ENCODE measurements at places on chromosomes 11 and 22.

GRCh38 chr22:25370322-25370721 lies 150.9 kb downstream of the CRYBB2 start:
- DNase-seq, result no peak

DNA sequence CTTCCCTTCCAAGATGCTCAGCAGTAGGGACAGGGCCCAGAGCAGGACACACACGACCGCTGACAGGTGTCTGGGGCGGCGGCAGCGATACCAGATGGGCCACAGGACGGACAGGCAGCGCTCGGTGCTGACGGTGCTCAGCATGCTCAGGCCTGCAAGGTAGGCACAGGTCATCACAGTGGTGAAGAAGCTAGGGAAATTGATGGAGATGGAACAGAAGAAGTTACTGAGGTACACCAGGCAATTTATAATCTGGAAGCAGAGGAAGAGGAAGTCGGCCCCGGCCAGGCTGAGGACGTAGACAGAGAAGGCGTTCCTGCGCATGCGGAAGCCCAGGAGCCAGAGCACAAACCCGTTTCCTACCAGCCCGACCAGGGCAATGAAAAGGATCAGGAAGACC lies 4.6 kb downstream of the MRGPRX2 start:
- no peak for DNase-seq

- no peak for DNase-seq
These were observed 12.2 kb downstream of the USP2 start for GRCh38 chr11:119369132-119369925.

DNA sequence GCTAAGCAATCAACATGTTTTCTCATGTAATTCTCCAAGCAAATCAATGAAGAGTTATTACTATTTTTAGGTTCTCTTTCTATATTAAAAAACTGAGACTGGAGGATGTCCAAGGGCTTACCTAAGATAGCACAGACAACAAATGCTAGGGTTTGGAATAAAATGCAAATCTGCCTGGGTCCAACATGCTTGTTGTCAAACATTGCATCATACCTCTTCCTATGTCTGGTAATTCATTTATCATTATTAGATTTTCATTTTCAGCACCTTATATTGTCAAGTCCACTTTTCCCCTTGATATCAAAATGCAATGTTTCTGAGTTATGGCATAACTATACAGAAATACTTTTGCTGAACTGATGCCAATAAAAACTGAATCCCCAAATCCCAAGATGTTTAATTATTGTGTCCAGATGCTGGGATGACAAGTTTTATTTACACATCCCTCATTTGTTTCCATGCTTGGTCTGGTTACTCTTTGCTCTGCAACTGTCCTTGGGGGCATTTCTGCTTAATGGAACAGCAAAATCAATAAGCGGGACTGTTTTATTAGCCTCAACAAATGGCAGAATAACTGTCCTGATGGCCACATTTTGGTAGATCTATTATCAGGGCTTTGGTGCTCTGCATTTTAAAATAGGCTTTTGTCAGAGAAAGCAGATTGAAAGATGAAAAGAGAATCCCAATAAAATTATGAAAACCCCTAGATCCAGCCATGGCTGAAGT lies 86.0 kb downstream of the C11orf87 start:
- DNase-seq, result no peak

DNA sequence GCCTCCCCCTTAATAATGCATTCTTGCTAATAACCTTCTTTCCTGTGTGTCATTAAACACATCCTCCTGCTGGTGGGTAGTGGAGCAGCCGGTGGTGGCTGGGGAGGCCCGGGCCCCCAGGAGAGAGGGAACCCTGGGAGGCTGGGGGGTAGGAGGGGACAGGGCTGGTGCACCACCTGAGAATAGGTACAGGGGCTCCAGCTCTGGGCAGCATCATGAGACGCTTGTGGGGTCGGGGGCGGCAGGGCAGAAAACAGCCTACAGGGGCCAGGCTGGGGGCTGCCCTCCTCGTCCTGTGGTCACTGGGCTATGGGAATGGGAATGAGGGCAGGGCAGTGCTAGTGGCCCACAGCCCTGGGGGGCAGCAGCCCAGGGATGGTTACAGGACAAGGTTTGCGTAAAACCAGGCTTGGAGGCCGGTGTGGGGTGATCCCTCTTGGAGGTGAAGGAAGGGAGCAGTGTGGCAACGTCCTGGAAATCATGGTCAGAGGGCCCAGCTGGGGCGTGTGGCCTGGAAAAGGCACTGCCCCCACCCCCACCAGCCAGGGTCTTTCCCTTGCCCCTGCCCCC lies 18.5 kb upstream of the CCDC188 start:
- DNase-seq, result no peak

- no peak for DNase-seq
These were observed 6.1 kb downstream of the TCIRG1 start for GRCh38 chr11:68044898-68045351.

- peak; percentile 43 for DNase-seq
These were observed 495 bp downstream of the HYOU1 start for GRCh38 chr11:119056421-119056999.

DNA sequence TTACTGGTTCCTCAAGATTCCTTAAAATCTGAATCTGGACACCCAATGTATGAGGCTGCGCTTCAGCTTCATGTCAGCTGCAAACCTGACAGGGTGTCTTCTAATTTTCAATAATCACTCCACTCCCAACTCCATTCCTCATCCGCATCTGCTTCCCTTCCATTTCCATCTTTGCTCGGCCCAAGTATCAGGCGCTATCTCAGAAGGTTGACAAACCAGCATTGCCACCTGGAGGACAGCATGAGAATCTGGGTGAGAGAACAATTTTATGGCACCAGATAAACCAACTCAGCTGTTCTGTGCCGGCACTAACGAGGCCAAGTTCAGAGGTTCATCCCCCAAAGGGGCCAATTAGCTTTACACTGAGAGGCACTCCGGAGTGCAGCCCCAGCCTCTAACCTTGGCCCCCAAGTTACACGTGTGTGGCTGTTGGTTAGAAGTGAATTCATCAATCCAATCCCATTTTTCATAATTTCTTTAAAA lies 79.1 kb upstream of the LMO2 start:
- DNase-seq, result peak; percentile 56

GRCh38 chr22:19505735-19506126 lies 18.5 kb downstream of the CLDN5 start:
- no peak for DNase-seq

DNA sequence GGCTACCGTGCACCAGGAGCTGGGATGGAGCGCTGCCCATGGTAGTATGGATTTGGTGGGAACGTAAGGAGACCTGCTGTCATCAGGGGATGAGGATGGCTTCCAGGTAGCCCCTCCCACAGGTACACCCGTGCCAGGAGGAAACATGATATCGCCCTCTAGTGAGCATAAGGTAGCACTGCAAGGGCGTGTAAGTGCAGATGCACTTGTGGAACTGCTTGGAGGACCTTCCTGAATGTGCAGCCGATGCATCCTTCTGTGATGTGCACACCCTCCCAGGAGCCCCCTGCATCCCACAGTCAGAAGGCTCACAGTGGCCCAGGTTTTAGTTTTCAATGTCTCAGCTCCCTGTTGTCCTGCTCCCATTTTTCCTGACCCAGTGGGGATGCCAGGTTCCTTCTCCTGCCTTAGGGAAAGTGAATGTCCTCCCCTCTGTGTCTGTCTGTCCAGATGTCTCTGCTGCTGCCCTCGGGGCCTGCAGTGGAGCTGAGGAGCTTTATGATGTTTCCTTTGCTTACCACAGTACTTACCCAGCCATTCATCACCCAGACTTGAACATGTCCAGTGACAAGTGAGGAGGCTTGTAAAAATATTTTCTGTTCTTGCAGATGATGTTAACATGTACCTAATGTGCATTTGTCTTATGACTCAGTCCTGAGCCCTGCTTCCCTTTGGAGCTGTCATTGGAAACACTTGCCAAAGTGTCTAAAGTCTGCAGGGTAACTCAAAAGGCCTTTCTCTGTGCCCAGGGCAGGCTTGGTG lies 49.2 kb downstream of the DBX1 start:
- peak; percentile 56 for DNase-seq

DNA sequence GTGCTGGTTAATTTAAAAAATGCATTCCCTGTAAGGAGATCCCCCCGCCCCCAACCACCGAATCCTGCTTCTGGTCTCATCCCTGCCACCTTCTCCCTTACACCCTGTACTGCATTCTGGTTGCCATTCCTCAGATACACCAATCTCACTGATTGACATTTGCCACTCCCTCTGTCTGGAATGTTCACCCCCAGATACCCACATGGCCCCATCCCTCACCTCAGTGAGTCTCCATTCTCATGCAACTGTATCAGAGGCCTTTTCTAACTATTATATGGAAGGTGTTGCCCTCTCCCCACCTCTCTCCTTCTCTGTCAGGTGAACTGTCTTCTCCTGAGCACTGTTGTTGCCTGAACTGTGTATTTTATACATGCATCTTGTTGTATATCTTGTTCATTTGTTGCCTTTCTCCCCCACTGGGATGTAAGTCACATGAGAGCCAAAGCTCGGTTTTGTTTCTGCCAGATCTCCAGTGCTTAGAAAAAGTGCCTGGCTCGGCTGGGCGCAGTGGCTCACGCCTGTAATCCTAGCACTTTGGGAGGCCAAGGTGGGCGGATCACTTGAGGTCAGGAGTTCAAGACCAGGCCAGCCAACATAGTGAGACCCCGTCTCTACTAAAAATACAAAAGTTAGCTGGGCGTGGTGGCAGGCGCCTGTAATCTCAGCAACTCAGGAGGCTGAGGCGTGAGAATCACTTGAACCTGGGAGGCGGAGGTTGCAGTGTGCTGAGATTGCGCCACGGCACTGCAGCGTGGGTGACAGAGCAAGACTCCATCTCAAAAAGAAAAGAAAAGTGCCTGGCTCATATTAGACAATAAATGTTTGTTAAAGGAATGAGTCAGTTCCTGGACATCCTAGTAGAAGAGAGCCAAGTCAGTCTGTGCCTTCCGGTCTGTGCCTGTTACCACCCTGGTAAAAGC lies 61.0 kb downstream of the TNRC6B start:
- DNase-seq, result no peak

DNA sequence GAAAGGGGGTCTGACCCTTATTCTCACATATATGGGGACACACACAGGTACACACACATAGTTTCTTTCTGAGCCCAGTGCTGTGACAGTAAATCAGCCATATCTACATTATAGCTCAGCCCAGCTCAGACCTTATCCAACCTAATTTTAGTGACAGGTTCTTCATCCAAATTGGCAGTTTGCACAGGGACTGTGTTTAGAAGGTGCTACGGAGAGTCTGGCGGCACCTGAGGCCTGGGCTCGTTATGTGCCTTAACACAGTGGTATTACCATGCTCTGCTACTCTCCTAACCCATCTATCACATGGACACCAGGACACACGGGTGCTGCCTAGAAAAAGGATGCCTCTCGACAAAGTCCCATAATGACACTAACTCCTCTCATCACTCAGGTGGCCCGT lies 109.3 kb downstream of the GALNT18 start:
- no peak for DNase-seq

DNA sequence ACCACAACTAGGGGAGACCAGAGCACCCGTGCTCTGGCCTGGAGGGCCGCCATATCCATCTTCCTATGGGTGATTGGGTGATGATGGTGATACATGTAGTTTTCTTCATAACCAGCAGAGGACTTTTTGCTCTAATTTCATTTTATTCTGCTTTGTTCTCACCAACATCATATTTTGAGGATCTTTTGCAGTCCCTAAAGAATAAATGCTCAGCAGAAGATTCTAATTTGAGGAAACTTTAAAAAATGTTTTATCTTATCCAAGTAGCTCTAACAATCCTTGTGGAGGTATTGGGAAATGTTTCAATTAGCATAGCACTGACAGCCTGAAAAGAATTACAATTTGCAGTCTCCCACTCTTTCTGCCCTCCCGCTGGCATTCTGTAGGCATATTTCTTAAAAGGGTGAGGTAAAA lies 544.0 kb downstream of the NTM start:
- no peak for DNase-seq

- DNase-seq, result no peak
These were observed 4.4 kb upstream of the SYT13 start for GRCh38 chr11:45290586-45290985.

DNA sequence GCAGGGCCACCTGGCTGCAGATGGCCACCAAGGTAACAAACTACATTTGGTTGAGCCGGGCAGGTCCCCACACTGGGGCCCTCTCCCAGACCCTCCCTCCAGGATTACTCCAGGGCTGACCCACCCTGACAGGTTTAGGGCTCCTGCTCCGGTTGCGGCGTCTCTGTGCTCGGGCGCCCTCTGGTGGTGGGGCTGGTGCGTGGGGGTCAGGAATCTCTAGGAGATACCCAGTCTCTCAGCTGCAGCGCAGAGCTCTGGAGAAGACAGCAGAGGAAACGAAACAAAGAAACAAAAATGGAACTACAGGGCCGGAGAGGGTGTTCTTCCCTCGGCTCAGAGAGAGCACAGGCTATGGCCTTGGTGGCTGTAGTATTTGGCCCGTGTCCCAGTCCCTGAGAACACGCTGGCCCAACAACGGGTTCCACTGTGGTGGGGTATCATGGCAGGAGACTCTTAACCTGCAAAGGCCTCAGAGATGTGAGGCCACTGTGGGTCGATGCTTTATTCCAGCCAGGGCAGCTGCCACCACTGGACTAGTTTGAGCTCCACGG lies 2.4 kb downstream of the C11orf96 start:
- DNase-seq, result peak; percentile 56

- no peak for DNase-seq
These were observed 31.4 kb downstream of the POU2AF1 start for GRCh38 chr11:111347723-111348115.

DNA sequence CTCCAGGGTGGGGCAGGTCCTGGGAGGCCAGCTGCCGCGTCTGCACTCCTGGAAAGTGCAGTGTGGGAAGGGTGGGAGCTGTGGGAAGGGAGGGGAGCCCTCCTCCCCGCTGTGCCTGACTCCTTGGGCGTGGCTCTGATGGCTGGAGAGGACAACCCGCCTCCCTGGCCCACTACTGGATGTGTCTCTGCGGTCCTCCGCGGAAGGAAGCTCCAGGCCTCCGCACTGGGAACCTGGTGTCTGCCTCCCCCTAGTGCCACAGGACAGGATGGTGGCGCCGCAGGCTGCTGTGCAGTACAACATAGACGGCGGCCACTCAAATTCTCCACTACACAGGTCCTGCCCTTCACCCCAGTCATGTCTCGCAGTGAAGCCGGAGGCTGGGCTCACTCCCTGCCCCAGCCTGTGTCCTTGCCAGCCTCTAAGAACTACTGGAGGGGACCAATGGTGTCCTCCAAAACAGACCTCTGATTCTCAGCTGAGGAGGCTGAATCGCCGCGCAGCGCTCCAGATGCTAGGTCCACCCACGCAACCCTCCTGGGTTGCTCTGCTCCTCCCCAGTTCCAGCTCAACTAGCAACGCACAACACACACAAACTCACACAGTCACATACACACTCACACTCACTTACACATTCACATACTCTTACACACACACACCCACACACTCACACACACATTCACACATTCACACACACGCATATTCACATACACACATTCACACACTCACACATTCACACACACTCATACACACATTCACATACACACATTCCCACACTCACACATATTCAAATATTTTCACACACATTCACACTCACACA lies 12.4 kb upstream of the DSCAML1 start:
- DNase-seq, result no peak

- DNase-seq, result no peak
These were observed 640.2 kb upstream of the KIRREL3 start for GRCh38 chr11:127640561-127641451.

DNA sequence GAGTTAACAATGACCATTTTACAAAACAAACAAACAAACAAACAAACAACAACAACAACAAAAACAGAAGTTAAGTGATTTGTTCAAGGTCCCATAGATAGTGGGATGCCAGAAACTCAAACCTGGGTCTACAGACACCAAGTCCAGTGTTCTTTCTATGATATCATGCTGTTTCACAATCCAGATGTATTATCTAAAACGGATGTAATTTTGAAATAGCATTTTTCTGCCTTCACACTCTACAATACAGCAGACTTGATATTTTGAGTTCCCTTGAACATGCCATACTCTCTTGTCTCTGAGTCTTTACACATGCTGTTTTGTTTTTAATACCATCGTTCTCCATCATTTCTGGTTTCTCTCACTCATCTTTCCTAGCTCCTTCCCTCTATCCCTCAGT lies 104.5 kb downstream of the RELT start:
- no peak for DNase-seq

Data from GM12891 (cell line).